GM12892 (cell line): ENCODE measurements at places on chromosomes 4 and X.

DNA sequence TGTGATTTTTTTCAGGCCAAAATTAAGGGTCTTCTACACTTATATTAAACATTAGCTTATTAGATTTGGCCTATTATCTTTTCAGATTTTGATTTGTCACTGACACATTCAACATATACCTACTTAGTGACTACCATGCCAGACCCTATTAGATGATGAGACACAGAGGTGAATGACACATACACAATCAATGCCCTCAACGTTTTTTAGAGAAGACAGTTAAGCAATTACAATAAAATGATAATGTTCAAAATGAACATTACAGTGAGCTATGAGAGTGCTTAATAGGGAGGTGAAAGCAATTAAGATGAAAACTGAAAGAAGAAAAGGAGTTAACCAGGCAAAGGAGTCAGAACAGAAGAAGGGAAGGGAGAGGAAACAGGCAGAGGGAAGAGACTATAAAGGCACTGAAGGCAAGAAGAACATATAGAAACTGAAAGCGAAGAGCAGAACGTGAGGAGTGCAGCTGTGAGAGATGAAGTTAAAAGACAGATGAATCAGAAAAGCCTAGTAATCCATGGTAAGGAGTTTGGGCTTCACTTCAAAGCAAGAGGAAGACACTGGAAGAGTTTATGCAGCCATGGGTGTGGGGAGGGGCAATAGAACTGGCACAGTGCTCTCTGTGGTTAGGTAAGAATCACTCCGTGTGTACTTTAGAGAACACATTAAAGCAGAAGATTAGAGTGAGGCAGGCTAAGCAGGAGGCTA, 119.0 kb downstream of the REELD1 start:
- peak; percentile 2 for DNase-seq

- peak; percentile 78 for DNase-seq
These were observed 5.4 kb upstream of the SH3BP2 start for GRCh38 chr4:2787230-2788100.

- DNase-seq = no peak
These were observed 1.3 kb downstream of the AMER1 start for GRCh38 chrX:64204252-64204651.

- DNase-seq = no peak
These were observed 190.3 kb upstream of the GATB start for GRCh38 chr4:151950993-151951670.

- DNase-seq = no peak
These were observed 119.2 kb downstream of the RAPGEF2 start for GRCh38 chr4:159222043-159222552.

DNA sequence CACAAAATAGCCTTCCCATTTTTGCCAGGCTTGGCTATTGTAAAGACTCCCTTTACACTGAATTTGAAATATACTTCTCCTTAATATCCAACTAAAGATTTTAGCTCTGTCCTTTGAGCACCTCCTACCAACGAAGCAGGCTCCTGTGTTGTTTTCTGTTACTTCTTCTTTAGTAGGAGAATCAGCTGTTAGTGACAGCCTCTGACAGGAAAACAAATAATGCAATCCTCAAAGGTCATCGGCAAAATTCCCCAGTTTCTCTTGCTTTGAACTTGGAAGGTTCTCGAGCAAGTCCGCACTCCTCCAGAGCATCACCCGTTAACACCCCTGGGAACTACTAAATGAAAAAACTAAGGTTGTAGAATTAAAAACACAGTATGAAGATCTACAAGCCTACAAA, 66.9 kb downstream of the MANBA start:
- no peak for DNase-seq

DNA sequence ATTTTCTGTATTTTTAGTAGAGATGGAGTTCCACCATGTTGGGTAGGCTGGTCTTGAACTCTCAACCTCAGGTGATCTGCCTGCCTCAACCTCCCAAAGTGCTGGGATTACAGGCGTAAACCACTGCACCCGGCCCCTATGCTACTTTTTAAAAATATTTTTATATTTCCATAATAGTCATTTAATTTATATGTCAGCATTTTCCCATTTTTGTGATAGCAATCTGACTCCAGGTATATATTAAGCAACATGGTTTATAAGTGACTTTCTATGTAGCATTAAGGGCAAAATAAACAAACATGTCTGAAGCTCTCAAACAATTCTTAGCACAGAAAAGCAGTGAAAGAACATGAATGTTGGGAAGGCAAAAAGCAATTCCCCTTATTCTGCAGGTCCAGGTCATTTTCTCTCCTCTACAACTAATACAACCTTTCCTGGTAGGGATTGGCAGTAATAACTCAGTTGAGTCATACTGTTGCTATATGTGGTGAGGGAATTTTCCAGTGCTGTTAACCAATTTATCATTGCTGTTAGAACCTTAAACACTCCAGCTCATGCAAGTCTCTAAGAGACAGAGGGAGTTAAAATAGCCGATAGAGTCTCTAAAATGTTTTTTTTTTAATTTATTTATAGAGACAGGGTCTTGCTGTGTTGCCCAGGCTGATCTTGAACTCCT, 24.0 kb downstream of the SMIM14 start:
- DNase-seq = no peak

DNA sequence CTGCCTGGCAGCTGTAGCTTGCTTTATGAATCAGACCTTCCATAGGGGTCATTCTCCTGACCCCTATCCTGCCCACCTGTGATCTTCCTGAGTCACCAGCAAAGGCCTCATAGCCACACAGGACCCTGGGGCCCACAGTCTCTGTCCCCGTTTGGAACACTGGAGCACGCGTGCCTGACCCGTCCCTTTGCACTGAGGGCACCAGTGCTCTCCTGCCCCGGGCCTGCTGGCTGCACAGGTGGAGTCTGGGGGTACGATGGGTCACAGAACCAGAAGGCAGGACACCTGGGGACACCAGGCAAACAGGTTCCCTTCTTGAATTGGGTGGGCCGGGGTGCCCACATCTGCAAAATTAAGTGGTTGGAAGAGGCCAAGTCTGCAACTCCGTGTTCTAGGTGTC, 97.2 kb downstream of the CPZ start:
- DNase-seq = no peak

- no peak for DNase-seq
These were observed 139.2 kb upstream of the ANK2 start for GRCh38 chr4:112910109-112910736.

DNA sequence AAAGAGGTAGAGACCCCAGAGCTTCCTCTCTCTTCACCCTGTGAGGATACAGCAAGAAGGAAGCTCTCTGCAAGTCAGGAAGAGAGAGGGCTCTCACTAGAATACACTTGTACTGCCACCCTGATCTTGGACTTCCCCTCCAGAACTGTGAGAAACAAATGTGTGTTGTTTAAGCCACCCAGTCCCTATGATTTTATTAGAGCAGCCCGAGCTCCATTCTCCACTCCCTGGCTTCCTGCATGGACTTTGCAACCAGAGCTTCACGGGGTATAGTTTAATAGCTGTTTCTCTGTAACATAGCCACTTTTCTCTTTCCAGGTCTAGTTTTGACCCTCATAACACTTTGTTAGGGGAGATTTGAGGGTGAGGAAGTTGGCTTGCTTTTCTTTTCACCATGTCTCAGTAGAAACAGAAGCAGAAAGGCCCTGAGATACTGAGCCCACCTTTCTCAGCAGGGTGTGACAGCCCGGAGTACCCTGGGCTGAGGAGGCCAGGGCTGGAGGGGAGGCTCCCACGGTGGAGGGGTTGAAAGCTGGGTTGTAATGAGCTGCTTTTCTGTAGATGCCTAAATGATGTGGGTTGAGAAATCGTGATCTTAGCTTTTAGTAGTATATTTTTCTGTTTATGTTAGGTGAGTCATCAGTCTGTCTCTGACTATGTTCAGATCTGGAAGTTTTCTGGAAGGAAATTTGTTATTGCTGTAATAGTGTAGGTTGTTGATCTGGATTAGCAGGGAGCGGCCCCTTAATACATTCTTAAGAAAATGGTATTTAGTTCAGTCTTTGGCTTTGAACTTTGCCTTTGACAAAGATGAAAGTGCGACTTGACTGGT, 118.6 kb downstream of the PTTG2 start:
- DNase-seq = no peak

DNA sequence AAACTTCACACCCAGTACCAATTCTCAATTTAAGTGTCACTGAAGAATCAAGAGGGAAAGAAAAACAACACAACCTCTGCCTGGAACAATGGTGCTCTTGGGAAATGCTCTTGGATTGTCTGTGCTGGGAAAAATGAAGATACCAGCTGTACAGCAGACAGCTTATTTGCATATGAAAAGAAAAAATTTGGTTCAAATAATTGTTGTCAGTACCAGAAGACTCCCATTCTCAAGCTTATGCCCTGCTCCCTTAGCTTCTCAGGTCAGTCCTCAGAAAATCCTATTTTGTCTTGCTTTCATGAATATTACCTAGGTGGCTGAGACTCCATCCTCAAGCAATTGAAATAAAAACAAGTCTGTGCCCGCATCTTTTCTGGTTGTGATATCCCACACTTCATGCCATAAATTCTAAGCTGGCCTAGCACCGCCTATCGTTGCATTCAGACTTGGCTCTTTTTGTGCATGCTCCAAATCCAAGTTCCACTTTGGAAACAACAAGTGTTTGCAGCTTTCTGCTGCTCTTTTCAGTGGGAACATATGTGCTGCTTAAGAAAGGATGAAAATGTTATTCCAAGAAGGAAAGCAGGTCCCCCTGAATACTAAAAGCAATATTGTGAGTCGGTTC, 431.6 kb downstream of the INPP4B start:
- DNase-seq = no peak

DNA sequence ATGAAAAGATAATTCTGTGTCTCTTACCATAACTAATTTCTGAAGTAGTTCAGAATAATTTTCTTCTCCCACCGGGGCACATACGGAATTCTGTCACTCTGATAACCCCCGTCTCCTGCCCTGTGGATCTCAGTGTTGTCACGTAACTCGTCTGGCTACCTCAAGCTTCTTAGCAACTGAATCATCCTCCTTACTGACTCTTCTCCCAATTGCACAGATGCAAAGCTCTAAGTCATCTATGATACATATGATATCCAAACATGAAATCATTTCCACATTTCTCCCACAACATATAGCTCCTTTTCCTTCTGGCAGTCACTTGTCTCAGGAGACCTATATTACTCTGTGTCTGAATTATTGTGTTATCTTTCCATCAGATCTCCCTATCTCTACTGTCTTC, 1043.1 kb upstream of the TENM3 start:
- DNase-seq = no peak

- DNase-seq = no peak
These were observed 37.8 kb upstream of the PRPS2 start for GRCh38 chrX:12753366-12753765.

- no peak for DNase-seq
These were observed 58.1 kb downstream of the SLC30A9 start for GRCh38 chr4:42048394-42048793.

DNA sequence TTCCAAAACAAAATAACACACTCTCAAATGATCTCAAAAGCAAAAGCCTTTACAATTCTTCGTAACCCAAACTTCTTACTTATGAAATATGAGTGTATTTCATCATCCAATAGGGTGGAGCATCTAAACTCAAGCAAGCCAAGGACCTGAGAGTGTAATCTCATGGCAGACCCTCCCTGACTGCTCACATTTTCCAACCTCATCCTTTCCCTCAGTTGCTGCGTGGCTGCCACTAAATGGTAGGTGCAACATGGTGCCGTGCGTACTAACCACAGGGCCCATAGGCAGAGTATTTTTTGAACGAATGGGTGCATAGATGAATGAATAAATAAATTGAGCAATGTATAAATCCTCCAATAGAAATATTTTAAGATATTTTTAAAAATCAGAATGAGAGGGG, 45.4 kb downstream of the TTC29 start:
- no peak for DNase-seq

- DNase-seq = no peak
These were observed 257.0 kb upstream of the LDB2 start for GRCh38 chr4:17155486-17155885.
